ENCODE measurements at places on chromosomes 1 and 21.

- DNase-seq, result no peak
Measured at GRCh38 chr1:222048094-222048595, 306.3 kb upstream of the DUSP10 start.

DNA sequence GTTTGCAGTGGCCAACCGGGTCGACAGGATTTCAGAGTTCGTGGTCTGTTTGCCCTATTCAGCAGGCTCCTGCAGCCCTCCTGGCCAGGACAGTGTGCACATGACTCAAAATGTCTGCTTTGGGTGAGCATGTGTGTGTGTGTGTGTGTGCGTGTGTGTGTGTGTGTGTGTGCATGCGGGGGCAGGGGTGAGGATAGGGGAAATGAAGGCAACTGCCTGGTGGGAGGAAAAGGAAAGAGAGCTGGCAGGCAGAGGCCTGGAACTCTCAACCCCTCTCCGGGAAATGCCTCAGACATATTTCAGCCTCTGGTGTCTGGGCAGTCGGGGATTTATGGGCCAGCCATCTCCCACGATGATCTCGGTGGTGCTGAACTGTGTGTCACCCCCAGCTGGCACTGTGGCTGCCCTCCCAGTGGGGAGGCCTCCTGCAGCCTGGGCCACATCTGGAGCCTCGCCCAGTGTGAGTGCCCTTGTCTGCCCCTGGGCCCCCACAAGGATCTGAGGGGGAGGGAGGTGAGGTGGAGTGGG, 15.2 kb downstream of the CDCP2 start:
- DNase-seq, result no peak

DNA sequence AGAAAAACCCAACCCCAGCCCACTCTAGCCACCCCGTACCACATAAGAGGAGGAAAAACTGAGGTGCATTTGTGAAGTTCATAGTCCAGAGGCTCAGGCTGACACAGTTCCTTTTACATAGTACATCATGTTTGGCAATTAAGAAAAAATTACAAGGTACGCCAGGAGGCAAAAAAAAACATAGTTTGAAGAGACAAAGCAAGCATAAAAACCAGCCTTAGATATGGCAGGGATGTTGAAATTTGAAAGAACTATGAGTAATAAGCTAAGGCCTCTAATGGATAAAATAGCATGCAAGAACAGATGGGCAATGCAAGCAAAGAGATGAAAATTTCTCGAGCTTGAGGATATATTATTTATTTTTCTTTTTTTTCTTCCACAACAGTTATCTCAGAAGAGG, 31.9 kb downstream of the MIXL1 start:
- DNase-seq, result no peak

GRCh38 chr1:95017775-95018174, 55.0 kb downstream of the ALG14 start:
- DNase-seq, result no peak

DNA sequence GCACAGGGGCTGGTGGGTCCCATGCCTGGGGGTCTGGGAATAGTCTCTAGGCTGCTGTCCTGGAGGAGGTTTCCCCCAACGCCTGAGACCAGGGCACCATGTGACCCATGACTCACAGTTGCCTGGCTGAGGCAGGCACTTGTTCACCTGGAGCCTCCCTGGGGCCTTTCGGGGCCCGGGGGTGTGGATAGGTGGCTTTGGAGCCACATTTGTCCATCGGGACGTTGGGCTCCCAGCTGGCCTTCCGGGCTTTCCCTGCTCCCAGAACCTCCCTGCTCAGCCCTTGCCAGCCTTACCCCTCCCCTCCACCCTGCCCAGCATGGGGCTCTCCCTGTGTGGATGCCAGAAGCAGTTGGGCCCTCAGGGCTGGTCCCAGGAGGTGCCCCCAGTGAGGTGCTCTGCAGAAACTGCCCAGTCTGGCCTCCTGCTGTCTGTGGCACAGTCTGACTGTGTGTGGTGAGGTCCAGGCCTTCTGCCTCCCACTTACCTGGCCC, 14.2 kb downstream of the COL6A1 start:
- no peak for DNase-seq

GRCh38 chr1:107365527-107366240, 224.8 kb downstream of the NTNG1 start:
- DNase-seq, result no peak

GRCh38 chr1:8006037-8006963, 19.8 kb downstream of the ERRFI1 start:
- DNase-seq, result no peak

Measured in hindlimb muscle (tissue), 1 donor.